CD4-positive, alpha-beta T cell treated with Interleukin-1 beta for 1 hour (primary cell): ENCODE measurements at places on chromosomes 16 and 17.

DNA sequence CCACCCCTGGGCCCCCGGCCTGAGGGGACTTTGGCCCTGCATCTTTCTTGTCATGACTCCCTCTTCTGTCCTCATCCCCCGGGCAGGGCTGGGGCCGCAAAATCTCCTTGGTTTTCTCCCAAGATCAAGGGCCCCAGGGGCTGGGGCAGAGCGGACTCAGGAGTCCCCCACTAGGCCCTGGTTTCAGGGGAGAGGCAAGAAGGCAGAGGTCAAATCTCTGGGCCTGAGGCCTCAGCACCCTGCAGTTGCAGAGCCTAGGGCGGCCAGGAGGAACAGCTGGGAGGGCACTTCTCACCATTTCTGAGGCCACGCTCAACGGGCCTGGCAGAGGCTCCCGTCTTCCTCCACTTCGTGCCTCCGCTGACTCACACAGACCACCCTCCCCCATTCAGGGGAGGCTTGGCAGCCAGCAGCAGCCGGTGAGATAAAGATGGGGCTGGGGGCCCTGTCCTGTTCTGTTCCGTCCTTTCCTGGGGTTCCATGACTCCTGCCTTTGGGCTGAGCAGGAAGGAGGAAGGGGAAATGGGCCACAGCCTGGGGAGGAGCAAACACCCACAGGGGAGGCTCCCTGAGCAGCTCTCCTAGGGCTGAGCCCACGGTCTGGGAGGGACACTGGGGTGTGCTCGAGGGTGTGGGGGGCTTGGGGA lies 12.4 kb downstream of the ZSCAN10 start:
- DNase-seq, result no peak

- no peak for DNase-seq
Measured at GRCh38 chr16:86899757-86900156, 321.4 kb downstream of the FOXL1 start.

DNA sequence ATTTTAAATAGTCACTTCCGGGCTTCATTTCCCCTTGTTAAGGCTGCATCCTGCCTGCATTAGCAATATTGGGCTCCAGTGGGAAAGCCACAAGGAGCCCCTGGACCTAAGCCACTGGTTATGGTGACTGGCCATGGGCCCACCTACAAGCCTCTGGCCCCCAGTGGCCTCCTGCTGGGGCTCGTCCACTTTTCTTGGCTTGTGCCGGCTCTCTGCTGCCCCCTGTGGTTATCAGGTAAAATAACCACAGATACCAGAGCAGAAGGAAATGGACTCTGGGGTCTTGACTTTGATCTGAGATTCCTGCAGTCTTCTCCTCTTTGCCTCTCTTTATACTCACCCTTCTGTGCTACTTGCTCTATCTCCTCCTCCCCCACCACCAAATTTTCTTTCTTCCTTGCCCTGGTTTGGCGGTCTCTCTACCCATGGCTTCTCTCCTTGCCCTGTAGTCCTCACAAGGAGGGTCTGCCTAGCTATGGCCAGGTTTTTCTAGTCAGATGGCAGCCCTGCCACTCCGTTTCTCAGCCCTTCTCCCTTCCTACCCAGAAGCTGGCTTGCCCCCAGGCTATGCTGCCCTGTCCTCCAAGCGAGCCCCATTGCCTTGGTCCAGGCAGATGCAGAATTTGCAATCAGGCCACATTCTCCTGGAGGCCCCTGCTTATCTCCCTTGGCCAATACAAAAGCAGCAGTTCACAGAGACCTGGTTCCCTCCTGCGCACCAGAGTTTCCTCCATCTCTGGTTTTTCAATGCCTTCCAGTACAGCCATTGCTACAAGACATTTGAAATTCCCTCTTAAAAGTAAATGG lies 82.9 kb upstream of the RCVRN start:
- DNase-seq, result peak; percentile 32

DNA sequence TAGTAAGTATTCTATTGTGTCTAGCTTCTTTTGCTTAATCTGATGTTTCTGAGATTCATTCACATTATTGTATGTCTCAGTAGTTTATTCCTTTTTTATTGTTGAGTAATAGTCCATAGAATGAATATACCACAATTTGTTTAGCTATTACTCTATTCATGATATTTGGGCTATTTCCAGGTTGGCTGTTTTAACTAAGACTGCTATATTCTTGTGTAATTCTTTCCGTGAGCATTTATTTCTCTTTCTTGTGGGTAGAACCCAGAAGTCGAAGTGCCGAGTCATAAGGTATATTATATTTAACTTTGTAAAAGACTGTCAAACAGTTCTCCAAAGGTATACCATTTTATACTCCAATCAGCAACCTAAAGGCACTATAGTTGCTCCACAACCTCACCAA lies 160.8 kb downstream of the ANKFN1 start:
- no peak for DNase-seq

DNA sequence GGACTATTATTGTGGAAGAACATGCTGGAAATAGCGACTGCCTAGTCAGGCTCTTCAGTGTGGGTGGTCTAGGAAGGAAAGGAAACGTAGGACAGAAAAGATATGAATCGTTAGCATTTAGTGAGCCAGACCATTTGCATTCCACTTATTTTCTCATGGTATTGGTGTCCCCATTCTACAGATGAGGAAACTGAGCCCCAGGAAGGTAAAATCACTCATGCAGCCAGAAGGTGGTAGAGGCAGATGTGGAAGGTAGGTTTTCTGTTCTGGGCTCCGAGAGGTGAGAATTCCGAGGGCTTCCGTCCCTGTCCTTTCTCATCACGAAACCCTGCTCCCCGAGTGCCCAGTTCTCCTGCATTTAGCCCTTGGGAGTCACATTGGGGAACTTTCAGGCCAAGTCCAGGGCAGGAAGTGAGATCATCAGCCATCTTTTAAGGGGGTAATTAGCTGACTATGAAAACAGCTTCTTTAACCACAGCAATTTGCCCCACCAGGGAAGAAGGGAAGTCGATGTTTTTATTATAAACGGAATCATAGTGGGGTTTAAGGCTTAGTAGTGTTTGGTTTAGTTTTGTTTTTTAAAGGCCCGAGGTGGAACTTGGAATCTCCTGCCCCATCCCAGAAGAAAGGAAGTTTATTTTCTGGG lies 110.7 kb upstream of the IRX3 start:
- no peak for DNase-seq

- DNase-seq, result no peak
Measured at GRCh38 chr17:57017625-57018024, 39.7 kb downstream of the SCPEP1 start.

DNA sequence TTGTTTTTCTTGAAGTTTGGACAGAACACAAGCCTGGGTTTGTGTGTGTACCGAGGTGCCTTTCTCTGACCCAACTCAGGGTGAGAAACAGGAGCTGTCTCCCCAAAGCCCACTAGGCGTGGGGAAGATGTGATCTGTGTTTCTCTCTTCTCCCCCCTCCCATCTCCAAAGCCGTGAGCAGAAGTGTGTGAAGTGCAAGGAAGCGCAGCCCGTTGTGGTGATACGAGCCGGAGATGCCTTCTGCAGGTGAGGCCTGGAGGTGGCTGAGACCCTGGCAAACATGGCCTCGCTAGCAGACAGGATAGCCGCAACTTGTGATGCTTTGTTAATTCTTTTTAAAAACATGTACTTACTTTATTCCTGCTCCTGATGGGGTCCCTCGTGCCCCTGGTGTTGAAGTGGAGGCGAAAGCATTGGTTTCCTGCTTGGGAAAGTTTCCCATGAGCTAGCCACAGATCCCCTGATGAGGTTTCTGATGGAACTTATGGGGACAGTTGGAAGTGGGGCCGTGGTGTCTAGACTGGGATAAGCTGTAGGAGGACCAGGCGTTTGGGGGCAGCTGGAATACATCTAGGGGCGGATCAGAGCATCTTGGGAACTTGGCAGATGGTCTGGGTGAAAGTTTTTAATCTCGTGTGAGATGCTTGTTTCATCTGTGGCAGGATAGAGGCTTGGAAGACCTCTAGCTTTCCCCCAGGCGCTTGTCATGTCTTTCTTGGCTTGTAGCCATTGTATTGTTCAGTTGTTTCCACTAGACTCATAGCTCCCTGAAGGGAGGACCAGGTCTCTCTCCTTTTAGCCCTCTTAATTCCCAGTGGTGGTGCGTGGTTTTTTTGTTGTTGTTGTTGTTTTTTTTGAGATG lies 893 bp downstream of the CTU2 start:
- no peak for DNase-seq

GRCh38 chr17:22506861-22507260 lies 814.5 kb downstream of the KCNJ18 start:
- DNase-seq, result no peak
